DMS79 (cell line): ENCODE measurements at places on chromosomes 3 and 15.

- no peak for DNase-seq
These were observed 613.1 kb downstream of the SI start for GRCh38 chr3:164465172-164465571.

DNA sequence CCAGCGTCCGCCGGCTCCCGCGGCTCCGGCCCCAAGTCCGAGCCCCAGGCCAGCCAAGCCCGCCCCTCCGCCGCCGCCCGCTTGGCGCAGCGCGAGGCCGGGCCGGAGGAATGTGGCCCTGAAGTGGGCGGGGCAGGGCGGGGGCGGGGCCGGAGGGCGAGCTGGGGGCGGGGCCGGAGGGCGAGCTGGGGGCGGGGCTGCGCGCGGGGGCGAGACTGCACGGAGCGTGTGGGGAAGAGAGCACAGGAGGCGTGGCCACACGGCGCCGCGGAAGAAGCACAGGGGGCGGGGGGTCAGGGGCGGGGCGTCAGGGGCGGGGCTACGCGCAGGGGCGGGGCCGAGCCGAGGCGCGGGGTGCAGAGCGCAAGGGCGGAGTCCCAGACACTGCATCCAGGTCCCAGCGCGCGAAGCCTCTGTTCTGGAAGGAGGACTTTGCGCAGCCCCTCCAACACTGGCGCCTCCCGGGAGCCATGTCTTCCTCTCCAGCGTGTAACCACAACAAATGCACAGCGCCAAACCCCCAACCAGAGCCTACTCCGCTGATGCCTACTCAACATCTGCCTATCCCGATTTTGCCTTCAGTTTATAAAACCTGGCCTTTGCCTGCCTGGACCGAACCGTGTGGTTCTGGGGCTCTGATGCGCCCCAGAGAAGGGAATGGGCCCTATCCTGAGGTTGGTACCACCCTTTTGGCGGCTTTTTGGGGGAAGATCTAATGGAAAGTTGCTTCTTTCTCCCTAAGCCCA, 105.5 kb downstream of the IQSEC1 start:
- DNase-seq, result no peak

- DNase-seq, result no peak
These were observed 37.4 kb downstream of the CPN2 start for GRCh38 chr3:194313560-194314387.

DNA sequence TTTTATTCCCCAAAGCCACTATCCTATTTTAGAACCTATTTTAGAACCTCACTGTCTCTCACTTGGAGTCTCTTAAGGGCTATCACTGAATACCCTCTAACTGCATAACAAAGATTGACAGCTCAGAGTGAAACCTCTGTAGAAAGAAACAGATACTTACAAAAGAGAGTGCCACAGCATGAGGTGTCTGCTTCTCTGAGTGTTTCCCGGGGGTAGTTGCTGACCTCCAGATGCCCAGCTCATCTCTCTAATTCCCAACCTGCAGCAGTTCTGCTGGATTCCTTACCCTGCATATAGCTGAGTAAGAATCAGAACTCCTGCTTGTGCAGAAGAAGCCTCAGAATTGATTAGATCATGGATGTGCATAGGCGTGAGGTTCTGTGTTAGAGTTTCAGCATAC, 34.5 kb downstream of the P3H2 start:
- no peak for DNase-seq

- DNase-seq, result no peak
These were observed 14.3 kb downstream of the CD47 start for GRCh38 chr3:108076564-108076963.

DNA sequence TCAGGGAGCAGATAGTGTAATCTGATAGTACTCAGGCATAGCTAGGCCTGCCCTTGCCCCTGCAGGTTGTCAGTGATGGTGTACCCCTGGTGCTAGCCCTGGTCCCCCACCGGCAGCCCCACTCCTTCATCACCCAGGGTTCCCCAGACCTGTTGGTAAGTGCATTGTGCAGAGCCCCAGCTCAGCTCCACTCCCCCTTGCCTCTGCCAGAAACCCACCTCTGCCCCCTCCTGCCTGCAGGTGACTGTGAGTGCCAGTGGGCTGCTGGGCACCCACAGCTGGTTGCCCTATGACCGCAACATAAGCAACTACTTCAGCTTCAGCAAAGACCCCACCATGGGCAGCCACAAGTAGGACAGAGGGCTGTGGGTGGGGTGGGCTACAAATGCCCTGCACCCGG, 27.5 kb downstream of the NBEAL2 start:
- no peak for DNase-seq

DNA sequence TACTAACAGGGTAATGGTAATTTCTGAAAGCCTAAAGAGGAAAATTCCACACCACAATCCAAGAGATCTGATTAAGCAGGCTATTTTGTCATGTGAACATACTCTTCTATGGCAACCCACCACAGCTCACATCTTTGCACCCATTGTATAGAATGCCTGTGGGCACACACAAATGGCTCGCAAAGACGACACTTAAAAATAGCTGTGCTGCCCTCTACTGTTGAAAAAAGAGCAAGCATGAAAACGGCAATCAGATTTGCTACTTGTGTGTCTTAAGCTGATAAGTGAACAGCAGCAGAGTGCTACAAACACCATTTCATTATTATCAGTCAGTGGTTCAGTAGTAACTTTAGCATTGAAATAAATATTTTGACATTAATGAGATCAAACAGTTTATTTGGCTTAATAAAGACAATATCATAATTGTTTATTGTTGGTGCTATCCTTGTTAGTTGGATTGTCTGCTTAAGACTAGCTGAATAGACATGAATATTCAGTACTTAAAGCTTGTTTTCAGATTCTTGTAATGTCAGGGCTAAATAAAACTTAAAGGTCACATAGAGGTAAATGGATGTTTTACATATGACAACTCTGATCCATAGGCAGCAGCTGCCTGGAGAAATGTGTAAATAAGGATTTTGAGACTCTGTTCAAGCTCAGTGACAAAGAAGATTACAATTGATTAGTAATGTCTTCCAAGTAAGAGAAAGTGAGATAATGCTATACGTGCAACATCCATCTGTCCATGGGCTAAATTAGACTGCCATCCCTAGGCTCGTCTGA, 199.1 kb downstream of the LRRN1 start:
- DNase-seq, result no peak

GRCh38 chr3:113535898-113536297, 3.5 kb downstream of the SIDT1 start:
- no peak for DNase-seq
